ENCODE measurements at places on chromosomes 2 and 18.

- no peak for DNase-seq
Observed at GRCh38 chr2:143433251-143433650, 304.0 kb downstream of the ARHGAP15 start.

DNA sequence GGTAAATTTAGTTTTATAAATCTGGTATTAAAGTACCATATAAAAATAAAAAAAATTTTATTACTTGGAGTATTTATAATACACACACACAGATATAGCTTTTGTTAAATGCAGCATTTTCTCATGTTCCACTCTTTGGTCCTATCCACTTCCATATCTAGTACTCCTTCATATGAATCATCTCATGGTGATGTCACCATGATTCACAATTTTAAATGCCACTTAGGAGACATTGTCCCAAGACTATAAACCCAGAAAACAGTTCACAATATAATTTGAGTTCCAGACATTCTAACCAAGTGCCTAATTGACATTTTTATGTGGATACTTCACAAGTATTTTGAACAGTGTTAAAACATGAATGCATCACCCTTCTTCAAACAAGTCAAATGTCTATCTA, 1398.3 kb downstream of the DSC3 start:
- no peak for DNase-seq

GRCh38 chr2:25339791-25340180, 1.9 kb downstream of the DNMT3A start:
- DNase-seq = peak; percentile 32

GRCh38 chr2:10392951-10393639, 55.0 kb downstream of the ODC1 start:
- DNase-seq = no peak

- peak; percentile 81 for DNase-seq
Observed at GRCh38 chr2:158724803-158725381, 70.2 kb upstream of the DAPL1 start.

DNA sequence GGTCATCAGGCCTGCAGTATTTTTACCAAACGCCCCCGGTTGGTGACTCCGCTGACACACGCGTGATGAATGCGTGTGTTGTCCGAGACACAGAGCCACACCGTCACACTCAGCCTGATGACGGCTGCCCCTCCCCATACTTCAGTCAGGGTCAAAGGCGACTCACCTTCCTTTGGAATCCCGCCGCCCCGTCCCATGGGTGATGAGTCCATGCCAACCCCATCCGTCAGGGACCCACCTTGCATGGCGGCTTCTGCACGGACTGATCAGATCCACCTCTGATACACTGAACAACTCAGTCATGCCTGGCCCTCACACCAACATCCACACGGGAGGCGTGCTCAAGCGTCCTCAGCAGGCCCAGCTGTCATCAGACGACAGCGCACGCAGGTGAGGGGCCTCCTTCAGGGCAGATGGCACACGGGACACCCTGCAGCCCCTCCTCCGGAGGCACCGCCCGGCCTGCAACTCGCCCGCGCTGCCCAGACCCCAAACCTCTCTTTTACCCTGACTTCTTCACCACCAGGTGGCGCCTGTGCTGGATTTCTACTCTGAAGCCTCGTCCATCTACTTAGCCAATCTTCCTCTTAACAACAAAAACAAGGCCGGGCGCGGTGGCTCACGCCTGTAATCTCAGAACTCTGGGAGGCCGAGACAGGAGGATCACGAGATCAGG, 89.2 kb downstream of the ZNF516 start:
- no peak for DNase-seq

- no peak for DNase-seq
Observed at GRCh38 chr2:171136024-171136423, 24.7 kb downstream of the TLK1 start.

GRCh38 chr18:47316924-47317323, 65.5 kb upstream of the SKOR2 start:
- DNase-seq = no peak

- no peak for DNase-seq
Observed at GRCh38 chr2:196902828-196903227, 23.7 kb downstream of the PGAP1 start.

DNA sequence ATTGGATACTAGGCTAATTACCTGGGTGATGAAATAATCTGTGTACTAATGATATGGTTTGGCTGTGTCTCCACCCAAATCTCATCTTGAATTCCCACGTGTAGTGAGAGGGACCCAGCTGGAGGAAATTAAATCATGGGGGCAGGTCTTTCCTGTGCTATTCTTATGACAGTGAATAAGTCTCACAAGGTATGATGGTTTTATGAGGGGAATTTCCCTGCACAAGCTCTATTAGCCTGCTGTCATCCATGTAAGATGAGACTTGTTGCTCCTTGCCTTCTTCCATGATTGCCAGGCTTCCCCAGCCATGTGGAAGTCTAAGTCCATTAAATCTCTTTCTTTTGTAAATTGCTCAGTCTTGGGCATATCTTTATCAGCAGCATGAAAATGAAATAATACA, 394.1 kb upstream of the SYT4 start:
- no peak for DNase-seq

DNA sequence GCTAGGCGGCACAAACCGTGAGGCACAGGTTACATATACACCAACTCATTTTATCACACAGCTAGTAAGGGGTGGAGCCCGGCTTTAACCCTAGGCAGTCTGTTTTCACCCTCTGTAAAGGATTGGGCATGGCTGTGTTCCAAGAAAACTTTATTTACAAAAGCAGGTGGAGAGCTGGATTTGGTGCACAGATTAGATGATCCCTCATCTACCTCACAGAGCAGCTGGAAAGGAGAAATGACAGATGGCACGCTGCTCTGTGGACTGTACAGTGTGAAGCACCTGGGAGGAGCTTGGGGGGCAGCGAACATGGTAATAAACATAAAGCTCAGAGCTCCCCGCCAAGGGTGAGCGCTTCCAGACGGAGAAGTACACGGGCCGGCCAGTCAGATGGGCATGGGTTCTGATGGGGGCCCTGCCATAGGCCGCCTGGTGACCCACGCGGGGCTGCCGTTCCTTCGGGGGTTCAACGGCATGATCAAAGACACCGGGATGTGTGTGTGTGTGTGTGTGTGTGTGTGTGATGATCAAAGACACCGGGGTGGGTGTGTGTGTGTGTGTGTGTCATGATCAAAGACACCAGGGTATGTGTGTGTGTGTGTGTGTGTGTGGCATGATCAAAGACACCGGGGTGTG, 862 bp upstream of the TMEM177 start:
- peak; percentile 42 for DNase-seq

- no peak for DNase-seq
Observed at GRCh38 chr2:222713002-222713401, 41.5 kb downstream of the MOGAT1 start.

DNA sequence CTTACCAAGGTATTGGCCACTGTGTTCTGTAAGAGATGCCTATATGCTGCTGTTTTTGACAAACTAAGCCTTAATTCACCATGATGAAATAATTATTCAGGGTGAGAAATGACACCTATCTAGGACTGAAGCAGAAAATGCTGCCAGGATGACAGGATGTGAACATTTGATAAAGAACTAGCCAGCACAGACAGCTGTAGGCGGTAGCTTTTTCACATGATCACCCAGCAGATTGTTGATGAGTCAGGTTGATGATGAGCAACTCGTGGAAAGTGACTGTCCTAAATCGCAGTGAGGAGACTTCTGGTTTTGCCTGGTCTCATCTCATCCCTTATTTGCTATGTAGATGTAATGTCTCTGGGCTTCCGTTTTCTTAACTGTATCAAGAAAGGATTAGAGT, 144.1 kb downstream of the PRPF40A start:
- DNase-seq = no peak

DNA sequence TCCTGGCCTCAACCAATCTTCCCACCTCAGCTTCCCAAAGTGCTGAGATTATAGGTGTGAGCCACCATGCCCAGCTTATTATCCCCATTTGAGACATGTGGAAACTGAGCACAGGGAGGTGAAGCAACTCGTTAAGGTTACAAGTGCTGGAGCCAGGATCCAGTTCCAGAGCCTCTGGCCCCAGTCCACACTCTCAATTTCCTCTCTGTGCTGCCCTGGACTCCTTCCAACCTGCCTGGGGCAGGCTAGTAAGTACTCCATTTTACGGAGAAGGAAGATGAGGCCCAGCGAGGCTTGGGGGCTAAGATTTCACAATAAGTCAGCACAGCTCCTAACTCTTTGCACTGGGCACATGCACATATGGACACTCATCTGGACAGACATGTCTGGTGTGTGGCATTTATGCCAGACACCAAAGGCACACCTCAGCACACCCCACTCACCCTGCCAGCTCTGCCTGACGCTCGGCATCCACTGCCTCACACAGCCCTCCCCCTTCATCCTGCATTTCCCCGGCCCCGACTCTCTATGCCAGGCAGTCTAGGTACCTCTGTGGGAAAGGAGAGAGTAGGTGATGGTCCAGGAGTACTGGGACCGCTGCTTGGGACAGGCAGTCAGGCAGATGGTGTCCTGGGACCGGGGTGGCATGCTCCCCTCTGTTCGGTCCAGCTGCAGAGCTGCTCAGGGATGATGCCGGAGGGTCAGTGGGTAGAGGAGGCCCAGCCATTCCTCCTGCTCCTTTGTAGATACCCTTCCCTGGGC, 20.5 kb downstream of the CFAP65 start:
- DNase-seq = no peak

Measured in DMS79 (cell line).